ENCODE measurements at places on chromosomes 3 and 15.

DNA sequence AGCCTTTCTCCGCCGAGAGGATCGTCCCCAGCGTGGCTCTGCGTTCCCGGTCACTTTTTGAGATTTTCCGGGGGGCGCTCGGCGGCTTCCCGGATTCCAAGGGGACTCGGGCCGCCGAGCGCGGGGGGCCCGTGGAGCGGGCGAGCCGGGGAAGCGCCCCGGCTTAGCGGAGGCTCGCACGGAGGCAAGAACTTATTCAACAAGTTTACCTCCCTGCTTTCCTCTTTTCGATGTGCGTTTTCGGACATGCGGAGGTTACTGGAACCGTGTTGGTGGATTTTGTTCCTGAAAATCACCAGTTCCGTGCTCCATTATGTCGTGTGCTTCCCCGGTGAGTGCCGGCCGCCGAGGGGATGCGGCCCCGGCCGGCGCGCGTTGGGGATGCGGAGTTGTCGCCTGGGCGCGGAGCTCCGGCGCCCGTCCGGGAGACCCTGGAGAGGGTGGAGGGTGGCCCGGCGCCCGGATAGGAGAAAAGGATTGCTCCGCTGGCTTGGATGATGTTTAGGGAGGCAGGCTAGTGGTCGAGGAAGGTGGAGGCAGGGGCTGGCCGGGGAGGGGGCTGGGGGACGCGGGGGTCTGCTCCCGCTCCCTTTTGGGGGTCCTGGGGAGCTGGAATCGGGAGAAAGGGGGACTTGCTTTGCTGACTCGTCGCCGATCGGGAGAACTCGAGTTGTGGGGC, 810 bp downstream of the PTPRG start:
- DNase-seq: peak; percentile 49

- no peak for DNase-seq
These were observed 8.7 kb downstream of the GPR160 start for GRCh38 chr3:170046269-170047132.

- DNase-seq: peak; percentile 39
These were observed 12.6 kb downstream of the ALAS1 start for GRCh38 chr3:52210550-52211046.

GRCh38 chr3:65584913-65585312, 453.8 kb downstream of the MAGI1 start:
- no peak for DNase-seq

DNA sequence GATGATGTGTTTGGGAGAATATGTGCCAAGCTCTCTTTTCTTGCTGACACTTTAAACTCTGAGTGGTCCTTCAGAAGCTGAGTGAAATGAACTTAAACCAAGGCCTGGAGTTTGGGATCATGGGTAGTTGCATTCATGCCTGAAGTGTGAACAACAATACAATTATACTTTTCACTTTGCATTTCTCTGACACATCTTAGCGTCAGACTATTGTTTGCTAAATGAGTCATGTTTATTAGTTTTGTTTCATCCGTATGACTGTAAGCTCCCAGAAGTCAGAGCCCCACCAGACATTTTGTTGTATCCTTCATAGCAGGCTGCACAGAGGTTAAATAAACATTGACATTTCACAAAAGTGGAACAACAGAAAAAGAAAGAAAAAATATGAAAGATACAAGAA, 542.6 kb downstream of the TUSC7 start:
- peak; percentile 44 for DNase-seq

DNA sequence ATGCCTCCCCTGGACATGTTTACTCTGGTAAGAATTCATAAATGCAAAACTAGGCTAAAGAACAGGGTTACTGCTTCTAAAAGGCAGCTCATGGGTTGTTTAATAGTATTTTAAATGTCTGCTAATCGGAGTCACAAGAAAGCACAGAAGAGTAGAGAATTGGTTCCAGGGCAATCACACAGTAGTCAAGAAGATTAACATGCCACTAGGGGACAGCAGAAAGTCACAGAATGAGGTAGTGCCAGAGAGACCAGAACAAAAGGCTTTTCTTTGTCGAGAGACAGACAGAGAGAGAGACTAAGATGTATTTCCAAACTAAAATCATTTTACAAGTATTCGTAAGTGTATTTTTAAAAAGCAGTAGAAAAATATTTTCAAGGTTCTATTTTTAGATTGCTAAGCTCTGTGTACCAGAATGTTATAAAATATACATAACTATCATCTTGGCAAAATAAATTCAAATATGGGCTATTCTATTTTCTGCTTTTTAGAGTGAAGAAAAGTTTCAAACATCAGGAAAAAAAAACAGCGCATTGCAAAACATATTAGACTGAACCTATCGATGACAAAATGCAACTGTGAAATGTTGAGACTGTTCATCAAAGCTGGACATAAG, 78.3 kb upstream of the CDIN1 start:
- peak; percentile 83 for DNase-seq

GRCh38 chr3:53773021-53773436, 73.2 kb downstream of the CHDH start:
- DNase-seq: peak; percentile 56

- DNase-seq: no peak
These were observed 22.1 kb downstream of the RAB8B start for GRCh38 chr15:63211549-63211948.

GRCh38 chr15:75720297-75720696, 7.6 kb upstream of the CSPG4 start:
- no peak for DNase-seq
